NB4 (cell line): ENCODE measurements at places on chromosomes 2 and 18.

DNA sequence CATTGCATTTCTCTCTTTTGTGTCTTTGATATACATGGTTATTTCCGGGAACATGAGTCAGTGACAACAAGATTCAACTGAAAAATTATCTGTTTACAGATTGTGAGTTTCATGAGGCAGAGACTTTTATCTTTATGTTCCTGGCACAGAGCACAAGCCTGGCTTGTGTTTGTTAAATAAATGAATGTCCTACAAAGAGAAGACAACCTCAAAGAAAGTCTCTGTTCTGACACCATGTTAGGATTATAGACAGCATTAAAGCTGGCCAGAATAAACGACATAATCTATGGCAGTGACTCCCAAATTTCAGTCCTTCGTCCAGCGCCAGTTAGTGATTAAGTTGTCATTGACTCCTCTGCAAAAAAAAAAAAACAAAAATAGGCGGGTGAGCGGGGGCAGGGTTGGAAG lies 97.4 kb upstream of the DNAJC10 start:
- DNase-seq, result no peak

- no peak for DNase-seq
Observed at GRCh38 chr18:36758623-36759022, 70.2 kb downstream of the TPGS2 start.

- no peak for DNase-seq
Observed at GRCh38 chr2:161913865-161914264, 160.2 kb downstream of the DPP4 start.

- DNase-seq, result no peak
Observed at GRCh38 chr2:152497481-152498052, 162.6 kb downstream of the FMNL2 start.

DNA sequence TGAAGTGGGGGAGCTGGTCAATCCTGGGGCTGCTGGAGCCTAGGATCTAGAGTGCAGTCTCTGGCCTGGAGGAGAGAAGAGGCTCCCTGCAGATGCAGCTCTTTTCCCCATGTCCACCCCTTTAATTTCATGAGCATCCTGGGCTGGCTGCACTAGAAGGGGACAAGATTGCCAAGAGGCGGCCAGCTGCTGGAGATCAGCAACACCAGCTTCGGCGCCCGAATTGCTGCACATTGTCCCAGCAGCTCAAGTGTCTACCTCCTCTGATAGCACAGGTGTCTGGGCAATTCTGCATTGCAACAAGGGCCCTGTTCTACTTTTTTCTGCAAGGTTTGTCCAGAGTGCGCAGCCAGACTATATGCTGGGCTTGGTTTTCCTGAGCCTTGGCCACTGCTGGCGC lies 125.7 kb downstream of the AGAP1 start:
- no peak for DNase-seq

DNA sequence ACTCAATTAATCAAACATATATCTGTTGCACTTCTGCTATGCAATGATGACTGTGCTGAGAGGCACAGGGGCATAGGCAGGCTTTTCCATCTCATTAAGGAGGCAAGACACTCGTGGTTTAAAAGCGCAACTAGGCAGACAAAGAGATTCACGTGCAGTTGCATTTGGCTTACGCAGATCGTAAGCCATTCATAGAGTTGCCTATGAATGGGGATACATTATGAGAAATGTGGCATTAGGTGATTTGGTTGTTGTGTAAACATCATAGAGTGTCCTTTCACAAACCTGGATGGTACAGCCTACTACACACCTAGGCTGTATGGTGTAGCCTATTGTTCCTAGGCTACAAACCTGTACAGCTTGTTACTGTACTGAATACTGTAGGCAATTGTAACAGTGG lies 284.7 kb downstream of the DCC start:
- no peak for DNase-seq

GRCh38 chr2:238304116-238304515 lies 15.7 kb upstream of the PER2 start:
- no peak for DNase-seq

GRCh38 chr18:74930616-74931015 lies 278.3 kb downstream of the PTGR3 start:
- DNase-seq, result no peak

- DNase-seq, result no peak
Observed at GRCh38 chr2:69250981-69251380, 136.0 kb downstream of the GFPT1 start.

- peak; percentile 52 for DNase-seq
Observed at GRCh38 chr2:238289574-238289973, 1.2 kb upstream of the PER2 start.

- DNase-seq, result no peak
Observed at GRCh38 chr2:241868661-241869081, 858 bp upstream of the RTP5 start.

DNA sequence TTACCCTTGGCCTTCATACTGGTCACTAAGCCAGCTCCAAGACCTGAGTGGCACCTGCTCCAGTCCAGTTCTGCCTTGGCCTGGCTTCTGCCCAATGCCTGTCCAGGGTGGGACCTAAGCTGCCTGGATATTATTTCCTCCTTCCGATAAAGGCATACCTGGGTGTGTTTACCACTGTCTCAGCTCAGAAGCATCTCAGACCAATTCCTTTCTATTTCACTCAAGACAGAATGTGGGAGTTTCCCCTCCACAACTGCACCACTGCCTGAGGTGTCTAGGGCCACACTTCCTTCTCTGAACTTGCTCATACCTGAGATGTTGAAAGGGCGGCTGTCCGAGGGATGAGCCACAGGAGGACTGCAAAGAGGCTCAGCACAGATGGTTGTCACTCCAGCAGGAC lies 18.4 kb upstream of the CAB39 start:
- DNase-seq, result no peak
